ENCODE measurements at places on chromosomes 11 and 22.

DNA sequence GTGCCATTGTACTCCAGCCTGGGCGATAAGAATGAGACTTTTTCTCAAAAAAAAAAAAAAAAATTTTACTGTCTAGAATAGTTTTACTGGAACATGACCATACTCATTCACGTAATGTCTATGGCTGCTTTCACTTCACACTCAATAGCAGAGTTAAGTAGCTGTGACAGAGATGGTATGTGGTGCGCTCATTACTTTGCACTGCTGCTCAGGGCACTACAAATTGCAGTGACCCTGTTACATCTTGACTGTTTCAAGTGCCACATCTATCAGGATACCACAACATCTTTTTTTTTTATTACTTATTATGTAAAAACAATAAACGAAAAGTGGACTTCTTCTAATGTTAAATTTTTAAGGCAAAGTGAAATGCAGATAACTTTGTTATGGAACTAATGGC, 110.3 kb downstream of the ARHGAP20 start:
- no peak for DNase-seq

- DNase-seq, result peak; percentile 85
These were observed 30.0 kb upstream of the MMP7 start for GRCh38 chr11:102560555-102561011.

GRCh38 chr11:120306519-120307242, 18.4 kb upstream of the TLCD5 start:
- DNase-seq, result peak; percentile 86

GRCh38 chr11:118902336-118903203, 18.9 kb downstream of the CXCR5 start:
- no peak for DNase-seq

DNA sequence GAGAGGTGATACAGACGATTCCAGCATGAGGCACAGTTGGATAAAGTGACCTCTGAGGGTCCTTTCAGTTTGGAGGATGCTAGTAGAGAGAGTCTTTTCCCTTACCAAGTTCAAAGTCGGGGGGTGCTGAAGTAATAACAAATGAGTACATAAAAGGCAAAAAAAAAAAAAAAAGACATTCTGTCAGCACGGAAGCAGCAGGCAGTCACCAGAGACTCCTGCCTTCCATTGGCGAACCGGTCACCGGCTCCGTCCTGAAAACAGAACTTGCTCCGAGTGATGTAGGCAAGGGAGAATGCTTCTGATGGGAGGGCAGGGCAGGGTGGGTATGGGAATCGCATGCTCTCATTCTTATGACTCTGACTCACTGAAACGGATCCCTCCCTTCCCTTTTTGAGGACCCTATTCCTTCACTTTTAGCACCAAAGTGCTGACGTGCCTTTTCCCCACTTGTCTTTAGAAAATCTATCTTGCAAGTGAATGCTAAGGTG, 65.9 kb downstream of the PRR5L start:
- DNase-seq, result peak; percentile 93

DNA sequence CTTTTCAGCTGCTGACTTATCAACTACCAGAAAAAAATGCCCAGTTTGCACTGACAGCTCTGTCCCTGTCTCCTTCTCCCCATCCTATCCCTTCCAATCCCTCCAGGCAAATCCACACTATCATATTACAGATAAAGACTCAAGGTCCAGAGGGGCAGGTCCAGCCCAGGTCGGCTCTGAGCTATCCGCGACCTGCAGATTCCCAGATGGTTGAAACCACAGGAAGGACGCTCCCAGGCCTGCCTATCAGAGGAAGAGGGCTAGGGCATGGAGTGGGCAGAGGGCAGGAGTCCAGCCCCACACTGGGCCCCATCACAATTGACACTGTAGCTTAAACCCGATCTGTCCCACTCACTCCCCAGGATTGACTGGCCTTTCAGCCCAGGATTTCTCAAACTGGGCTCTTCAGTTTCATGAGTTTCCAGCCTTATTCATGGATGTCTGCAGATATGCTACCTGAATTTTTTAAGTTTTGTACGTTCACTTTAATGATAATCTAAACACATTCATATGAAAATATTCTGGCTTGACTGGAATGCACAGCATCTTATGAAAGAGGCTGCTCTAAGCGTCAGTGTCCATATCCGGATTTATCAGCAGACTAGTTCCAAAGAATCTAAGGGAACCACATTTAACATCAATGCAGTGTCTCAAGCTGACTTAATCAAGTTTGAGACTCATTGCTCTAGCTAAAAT, 16.4 kb upstream of the FCHSD2 start:
- peak; percentile 82 for DNase-seq

DNA sequence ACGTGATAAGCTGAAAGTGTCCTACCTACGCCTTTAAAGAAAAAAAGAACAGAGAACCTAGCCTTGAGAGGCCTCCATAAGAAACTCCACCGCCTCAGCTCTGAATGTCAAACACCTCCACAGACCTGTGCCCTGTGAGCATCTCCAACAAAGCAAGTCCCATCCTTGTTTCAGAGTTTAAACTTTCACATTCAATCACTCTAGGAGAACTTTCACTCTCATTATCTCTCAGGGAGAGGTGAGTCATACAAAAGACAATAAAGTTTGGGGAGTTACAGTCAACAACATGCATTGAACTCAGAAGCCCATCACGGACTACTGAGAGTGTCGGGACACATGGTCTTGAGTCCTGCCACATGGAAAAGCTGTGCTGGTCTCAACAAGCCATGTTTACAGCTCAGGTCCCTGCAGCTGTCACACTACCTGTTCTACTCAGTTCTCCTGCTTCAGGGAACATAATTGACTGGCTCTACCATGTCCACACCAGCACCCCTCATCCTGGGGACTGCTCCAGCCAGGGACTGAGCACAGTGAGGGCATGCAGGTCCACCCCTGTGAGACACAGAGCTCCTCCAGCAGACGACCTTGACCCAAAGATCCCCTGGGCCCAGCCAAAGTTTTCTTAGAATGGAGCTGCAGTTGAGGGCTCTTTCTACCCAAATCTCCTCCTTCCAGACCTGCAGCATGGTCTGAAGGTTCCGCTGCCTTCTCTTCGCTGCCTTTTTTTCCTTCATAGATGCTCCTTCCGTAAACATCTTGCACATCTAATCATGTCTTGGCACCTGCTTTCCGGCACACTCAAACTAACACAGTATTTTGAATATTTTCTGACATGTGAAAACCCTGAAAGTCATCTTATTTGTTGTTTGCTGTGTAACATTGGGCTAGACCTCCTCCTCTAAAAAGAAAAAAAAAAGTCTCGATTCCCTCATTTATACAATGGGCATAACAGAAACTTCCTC, 114.9 kb downstream of the ETS1 start:
- peak; percentile 82 for DNase-seq

DNA sequence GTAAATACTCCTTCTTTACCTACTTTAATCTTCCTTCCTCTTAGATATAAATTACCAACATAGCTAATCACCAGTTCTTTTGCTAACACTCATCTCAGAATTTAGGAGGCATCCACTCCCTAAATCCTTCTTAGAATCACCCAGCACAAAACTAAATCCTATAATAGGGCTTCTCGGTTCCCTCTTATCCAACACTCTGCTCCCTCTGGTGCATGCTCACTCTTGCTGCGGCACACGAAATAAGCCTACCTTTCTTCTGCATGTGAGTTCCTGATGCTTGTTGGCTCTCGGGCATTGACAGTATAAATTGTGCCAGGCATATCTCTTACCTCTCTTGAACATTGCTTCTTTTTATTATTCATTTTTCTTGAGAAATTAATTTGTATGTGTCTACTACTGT, 61.0 kb downstream of the OR5AK2 start:
- no peak for DNase-seq

DNA sequence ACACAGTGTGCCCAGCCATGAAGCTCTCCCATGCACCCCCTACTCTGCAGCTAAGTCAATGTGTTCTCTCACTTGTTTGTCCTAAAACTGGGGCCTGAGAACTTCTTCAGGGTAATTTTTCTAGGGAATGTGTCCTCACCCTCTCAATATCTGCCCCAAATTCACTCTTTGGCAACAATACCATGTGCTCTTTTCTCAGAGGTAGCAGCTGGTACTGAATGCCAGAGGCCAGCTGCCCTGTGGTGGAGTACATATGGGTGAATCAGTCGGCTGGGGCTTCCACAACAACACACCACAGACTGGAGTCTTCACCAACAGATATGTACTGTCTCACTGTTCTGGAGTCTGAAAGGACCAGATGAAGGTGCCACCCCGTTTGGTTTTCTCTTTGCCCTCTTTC, 97.7 kb upstream of the TOP3B start:
- no peak for DNase-seq

DNA sequence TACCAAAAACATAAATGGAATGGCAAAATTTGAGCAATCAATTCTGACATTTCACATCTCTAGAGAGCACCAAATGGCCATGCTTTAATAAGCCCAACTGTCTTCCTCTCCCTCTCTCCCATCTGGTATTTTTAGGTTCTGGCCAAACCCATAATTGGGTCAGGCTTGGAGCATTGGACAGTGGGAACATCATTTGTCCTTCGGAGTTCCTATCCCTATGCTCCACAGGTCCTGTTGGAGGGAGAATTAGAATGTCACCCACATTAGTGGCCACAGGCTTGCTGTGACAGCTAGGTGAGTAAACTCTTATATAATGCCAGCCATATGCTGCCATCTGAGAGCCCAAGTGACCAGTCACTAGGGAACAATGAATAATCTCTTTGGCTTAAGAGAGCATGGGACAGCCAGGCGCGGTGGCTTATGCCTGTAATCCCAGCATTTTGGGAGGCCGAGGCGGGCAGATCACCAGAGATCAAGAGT, 251.0 kb upstream of the CCDC90B start:
- DNase-seq, result no peak

GRCh38 chr22:41526226-41526829, 17.9 kb downstream of the POLR3H start:
- no peak for DNase-seq

GRCh38 chr11:11155962-11156815, 196.9 kb downstream of the CSNK2A3 start:
- no peak for DNase-seq
